Progenitor cell of endocrine pancreas (in vitro differentiated cells): ENCODE measurements at places on chromosomes 5 and 9. TPM values are rescaled to one million over a fixed set of nuclear protein-coding genes. Genes with fewer than 3 reads are reported as not detected.

Gene TMOD1
- 10.1 and 10.6 TPM in 2 replicates for total RNA-seq

DNA sequence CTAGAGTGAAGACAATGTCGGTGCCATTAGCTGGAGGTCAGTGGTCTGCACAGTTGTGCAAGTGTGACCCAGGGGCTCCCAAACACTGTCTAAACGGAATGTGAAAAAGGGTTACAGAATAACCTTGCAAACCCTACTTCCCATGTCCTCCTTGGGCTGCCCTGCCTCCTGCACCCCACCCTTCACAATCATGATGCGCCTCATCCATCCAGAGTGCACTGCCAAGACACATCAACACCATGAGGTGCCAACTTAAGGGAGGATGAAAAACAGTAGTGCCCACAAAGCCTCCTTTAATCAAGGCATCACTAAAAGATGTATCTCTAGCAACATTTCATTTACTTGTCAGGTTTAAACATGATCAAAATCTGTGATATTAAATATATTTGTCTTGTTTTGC lies 87.1 kb downstream of the SETX start:
- H3K4me1 ChIP-seq: no peaks in the 10 kb centered on the region
- no peaks in the 10 kb centered on the region for H3K27me3 ChIP-seq
- H3K36me3 ChIP-seq: peaks cover 20% of the 10 kb centered on the region

- no peaks in the 10 kb centered on the region for H3K27me3 ChIP-seq
- no peaks in the 10 kb centered on the region for H3K36me3 ChIP-seq
- H3K27ac ChIP-seq: no peak overlapping the region
- no peak overlapping the region for H3K4me3 ChIP-seq
- no peak for DNase-seq
Observed at GRCh38 chr5:143862271-143862670, 50.3 kb downstream of the HMHB1 start.

DNA sequence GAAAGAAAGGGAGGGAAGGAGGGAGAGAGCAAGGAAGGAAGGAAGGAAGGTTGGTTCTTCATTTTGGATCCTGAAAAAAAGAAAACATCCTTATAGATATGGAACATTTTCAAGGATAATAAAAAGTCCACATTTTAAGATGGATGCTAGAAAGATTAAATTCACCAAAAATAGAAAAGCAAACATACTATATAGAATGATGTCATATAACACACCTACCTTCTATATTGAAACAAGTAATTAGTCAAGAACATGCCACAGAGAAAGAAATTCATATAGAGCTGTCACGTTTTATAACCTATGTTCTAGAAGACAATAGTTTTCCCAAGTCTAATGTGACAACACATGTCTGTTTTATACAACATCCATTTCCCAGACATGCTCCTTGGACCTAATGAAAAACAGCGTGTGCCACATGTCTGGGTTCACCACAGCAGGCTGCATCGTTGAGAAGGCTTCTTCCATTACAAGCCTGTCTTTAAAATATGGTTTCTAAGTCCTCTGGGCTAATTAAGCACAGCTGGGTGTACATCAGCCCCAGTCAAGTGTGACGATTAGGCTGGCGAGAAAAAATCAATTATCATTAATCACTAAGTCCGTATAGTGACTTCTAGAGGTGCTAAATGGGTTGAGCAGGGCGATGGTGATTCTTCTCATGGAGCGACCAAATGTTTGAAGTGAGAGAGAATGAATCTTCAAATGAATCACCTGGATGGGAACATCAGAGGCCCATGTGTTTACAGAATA lies 301.8 kb downstream of the TLE1 start:
- peaks cover 5% of the 10 kb centered on the region for H3K27me3 ChIP-seq
- H3K36me3 ChIP-seq: no peaks in the 10 kb centered on the region
- no peak for DNase-seq
- H3K4me1 ChIP-seq: peaks cover 28% of the 10 kb centered on the region
- no peak overlapping the region for H3K4me3 ChIP-seq

DNA sequence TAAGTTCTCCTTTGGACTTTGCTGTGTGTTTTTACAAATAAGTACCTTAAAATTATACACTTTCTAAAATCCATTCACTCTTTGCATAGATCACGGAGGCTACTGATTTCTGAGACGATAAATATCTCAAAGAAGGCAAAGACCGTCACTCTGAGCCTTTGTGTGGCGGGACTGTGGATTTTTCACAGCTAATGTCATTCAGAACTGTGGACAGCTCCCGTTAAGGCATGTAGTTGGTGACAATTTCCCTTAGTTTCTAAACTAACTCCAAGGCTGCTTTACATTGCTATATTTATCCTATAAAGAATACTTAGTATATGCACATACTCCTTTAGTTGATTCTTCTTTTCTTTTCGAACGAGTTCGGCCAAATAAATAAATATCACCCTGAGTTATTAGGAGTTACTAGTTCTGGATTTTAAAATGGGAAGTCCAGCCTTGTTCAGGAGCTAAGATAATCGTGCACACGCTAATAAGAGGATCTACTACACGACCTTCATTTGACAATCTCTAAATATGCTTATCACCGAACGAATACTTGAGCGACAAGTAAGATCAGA lies 1.8 kb downstream of the HCN1 start:
- DNase-seq: no peak
- H3K4me1 ChIP-seq: peaks cover 15% of the 10 kb centered on the region
- peaks cover 28% of the 10 kb centered on the region for H3K27me3 ChIP-seq
- peak overlapping the region; percentile 58 for H3K4me3 ChIP-seq
- no peaks in the 10 kb centered on the region for H3K36me3 ChIP-seq
- H3K27ac ChIP-seq: no peak overlapping the region

Gene LCN10
- total RNA-seq: 0.42 TPM in 1 of 2 replicates, not detected in the other

Gene SPATA31E1
- not detected in 2 replicates for total RNA-seq

DNA sequence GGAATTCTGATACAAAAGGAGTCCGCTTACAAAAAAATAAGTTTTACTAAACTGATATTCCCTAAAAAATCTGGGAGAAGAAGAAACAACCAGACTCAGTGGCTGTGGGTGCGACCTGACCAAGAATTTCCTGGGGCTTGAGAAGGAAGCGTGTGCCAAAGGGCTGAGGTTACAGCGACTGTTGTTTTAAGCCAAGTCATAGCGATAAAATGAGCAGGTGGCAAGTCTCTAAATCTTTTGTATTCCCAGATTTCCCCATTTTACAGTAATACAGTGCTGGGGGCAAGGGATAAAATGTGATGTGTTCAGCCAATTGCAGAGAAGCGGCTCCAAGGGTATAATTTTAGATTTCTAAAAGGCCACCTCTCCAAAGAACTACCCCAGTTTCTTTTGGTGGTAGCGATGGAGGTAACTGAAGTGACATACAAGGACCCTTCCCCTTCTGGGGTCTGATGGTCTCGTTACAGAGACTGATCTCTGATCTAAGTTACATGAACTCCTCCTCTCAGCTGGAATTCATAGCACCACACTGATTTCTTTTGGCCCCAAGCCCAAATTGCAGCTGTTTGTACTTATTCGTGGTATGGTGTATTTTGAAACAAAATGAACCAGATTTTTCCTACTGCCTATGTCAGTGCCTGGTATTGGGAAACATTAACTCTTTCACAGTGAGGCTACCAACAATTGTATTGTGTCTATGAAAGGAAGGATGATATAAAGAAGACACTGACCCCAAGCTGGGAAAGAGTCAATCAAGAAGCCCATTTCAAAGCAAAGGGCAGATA lies 41.6 kb downstream of the LPAR1 start:
- peaks cover 4% of the 10 kb centered on the region for H3K4me1 ChIP-seq
- H3K27me3 ChIP-seq: no peaks in the 10 kb centered on the region
- H3K27ac ChIP-seq: no peak overlapping the region
- DNase-seq: no peak
- H3K36me3 ChIP-seq: peaks cover 1% of the 10 kb centered on the region

DNA sequence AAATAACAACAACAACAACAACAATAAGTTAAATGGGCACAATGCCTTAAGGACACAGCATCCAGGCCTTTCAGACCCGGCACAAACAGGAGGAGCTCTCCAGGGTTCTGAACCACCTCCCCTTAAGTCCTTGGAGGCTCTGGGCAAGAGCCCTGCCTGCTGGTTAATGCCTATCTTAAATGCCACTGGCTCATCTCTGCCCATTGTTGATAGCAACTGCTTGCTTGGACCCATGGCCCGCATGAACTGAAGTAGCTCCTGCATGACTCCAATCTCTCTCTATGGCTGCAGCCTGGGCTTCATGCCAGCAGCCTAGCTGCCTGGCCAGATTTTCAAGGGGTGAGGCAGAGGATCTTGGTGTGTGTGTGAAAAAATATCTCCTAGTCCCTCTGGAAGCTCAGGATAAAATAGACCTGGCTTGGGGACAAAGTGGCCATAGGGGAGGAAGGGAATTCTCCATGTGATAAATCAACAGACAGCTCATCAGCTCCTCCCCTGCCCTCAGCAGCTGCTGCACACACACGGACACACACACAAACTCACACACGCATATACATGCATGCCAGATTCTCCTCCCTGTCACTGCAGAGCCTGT lies 27.4 kb downstream of the FAM219A start:
- no peaks in the 10 kb centered on the region for H3K27me3 ChIP-seq
- peak; percentile 44 for DNase-seq
- H3K27ac ChIP-seq: no peak overlapping the region
- H3K4me3 ChIP-seq: no peak overlapping the region
- H3K36me3 ChIP-seq: no peaks in the 10 kb centered on the region
